A549 treated with GW870086 at 1 μM for 4 hours (cell line): ENCODE measurements at places on chromosomes 1 and 21. TPM values are rescaled to one million over a fixed set of nuclear protein-coding genes. Genes with fewer than 3 reads are reported as not detected.

The AVPR1B gene
- not detected in 5 replicates for total RNA-seq

The TEX38 gene
- total RNA-seq = not detected in 5 replicates

The MSH4 gene
- total RNA-seq = not detected in 5 replicates

The PLXNA2 gene
- total RNA-seq = 2.0 to 2.6 TPM (median 2.2 TPM) in 5 replicates

The SEC22B gene
- 6.5 to 8.7 TPM (median 8.2 TPM) in 5 replicates for total RNA-seq

The PDC gene
- total RNA-seq = not detected in 5 replicates

The TRPM2 gene
- total RNA-seq = 7.5 to 10.9 TPM (median 8.1 TPM) in 5 replicates

The MAP1LC3C gene
- total RNA-seq = 0.17 to 0.39 TPM (median 0.24 TPM) in 4 of 5 replicates, not detected in the other

The RAB7B gene
- total RNA-seq = 1.2 to 1.6 TPM (median 1.2 TPM) in 5 replicates

The ELAPOR1 gene
- 0.38 to 1.1 TPM (median 0.44 TPM) in 5 replicates for total RNA-seq

The ADAM30 gene
- not detected in 5 replicates for total RNA-seq

The NID1 gene
- total RNA-seq = 5.5 to 9.8 TPM (median 8.2 TPM) in 5 replicates

The CYP4A22 gene
- not detected in 5 replicates for total RNA-seq

The UBE2U gene
- total RNA-seq = not detected in 5 replicates

The RGS4 gene
- not detected in 5 replicates for total RNA-seq

The SLAMF8 gene
- total RNA-seq = 0.03 to 0.08 TPM (median 0.06 TPM) in 3 of 5 replicates, not detected in the others

The KCNE1 gene
- total RNA-seq = not detected in 5 replicates

The RNF186 gene
- total RNA-seq = not detected in 5 replicates

The XCL2 gene
- not detected in 5 replicates for total RNA-seq

The ADAMTS5 gene
- not detected in 5 replicates for total RNA-seq

The PTPN7 gene
- total RNA-seq = not detected in 5 replicates

The RBP7 gene
- total RNA-seq = 6.2 to 7.8 TPM (median 6.9 TPM) in 5 replicates

The TCHHL1 gene
- 0.03 TPM in 1 of 5 replicates, not detected in the others for total RNA-seq

The SLC45A1 gene
- total RNA-seq = 5.2 to 7.2 TPM (median 7.0 TPM) in 5 replicates

The PRR9 gene
- not detected in 5 replicates for total RNA-seq

The RASAL2 gene
- total RNA-seq = 14.6 to 20.8 TPM (median 17.9 TPM) in 5 replicates

The NPHS2 gene
- not detected in 5 replicates for total RNA-seq

The OVAAL gene
- 0.08 to 0.13 TPM (median 0.09 TPM) in 3 of 5 replicates, not detected in the others for total RNA-seq

The KRTAP7-1 gene
- not detected in 5 replicates for total RNA-seq

The DYNLT4 gene
- total RNA-seq = 0.27 to 1.1 TPM (median 0.80 TPM) in 5 replicates

The HSD3B2 gene
- not detected in 5 replicates for total RNA-seq

The PPIAL4G gene
- not detected in 5 replicates for total RNA-seq

The MTARC2 gene
- 9.6 to 11.8 TPM (median 10.2 TPM) in 5 replicates for total RNA-seq

The AMY2A gene
- not detected in 5 replicates for total RNA-seq
